ENCODE measurements at places on chromosomes 1 and 21.

- DNase-seq = no peak
Measured at GRCh38 chr1:14404862-14405301, 193.6 kb upstream of the KAZN start.

DNA sequence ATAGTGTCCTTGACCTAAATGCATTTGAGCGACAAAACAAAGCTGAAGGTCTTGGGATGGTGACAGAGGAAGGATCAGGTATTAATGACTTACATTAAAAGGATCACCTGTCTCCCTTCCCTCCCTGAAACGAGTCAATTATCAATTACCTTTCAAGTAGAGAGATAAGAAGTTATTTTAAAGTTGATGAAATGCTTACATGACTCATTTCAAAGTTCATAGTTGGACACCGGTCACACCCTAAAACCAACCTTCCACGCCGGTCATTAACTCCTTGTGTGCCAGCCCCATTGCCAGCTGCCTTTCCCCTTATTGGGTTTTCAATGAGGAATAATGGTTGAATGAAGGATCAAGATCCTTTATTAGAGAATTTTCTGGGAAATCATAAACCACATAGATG lies 129.8 kb downstream of the ZP4 start:
- DNase-seq = no peak

GRCh38 chr1:228064741-228065542 lies 17.6 kb upstream of the ARF1 start:
- DNase-seq = no peak

DNA sequence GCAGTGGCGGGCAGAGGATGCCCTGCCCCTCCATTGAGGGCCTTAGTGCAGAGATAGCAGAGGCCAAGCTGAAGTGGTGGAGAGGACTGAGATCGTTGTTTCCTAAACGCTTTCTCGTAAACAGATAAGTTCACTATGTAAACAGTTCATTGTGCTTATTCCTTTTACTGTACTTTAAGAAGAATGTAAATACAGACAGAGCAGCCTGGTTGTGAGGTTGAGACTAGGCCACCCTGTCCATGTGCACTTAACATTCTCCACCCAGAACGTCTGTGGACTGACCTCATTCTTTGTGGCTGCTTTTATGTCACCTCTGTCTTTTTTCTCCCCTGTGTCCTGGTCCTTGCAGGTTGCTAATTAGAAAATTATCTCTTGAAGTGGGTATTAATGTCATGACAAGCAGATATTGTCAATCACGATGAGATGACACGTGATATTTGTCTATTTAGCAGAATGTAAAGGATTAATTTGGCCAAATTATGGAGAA lies 8.5 kb downstream of the CENPS start:
- DNase-seq = no peak

GRCh38 chr1:186849271-186849671 lies 20.5 kb downstream of the PLA2G4A start:
- DNase-seq = no peak

GRCh38 chr1:173257805-173258204 lies 50.7 kb upstream of the TNFSF4 start:
- DNase-seq = no peak

GRCh38 chr1:223227486-223228196 lies 84.6 kb upstream of the TLR5 start:
- DNase-seq = no peak

GRCh38 chr1:88549536-88549935 lies 134.5 kb upstream of the PKN2 start:
- no peak for DNase-seq

DNA sequence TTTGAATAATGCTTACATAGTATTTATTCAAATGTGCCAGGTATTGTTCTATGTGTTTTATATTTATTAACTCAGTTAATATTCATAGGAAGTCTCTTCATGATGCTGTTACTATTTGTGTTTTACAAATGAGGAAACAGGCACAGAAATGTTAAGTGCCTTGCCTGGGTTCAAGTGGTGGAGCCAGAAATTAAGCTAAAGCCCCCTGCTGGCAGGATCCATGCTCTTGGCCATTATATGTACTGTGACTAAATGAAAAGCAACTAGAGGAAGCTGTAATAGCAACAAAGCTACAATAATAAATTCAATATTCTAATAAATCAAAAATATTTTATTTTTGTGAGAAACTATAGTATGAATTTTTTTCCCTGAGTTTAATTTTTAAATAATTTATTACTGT lies 30.0 kb downstream of the IARS2 start:
- DNase-seq = no peak

GRCh38 chr1:118487091-118487490 lies 302.1 kb upstream of the SPAG17 start:
- DNase-seq = no peak

Data from NCI-H524 treated with DMSO at 0.1 percent for 48 hours (cell line).